ENCODE measurements at places on chromosomes 11 and 22.
A peak's percentile ranks its signal among the peaks of the same experiment; 100 is the strongest.

- no peak for DNase-seq
These were observed 13.7 kb upstream of the SHISAL1 start for GRCh38 chr22:44326491-44326885.

GRCh38 chr11:70066136-70066520 lies 12.0 kb upstream of the ANO1 start:
- no peak for DNase-seq

GRCh38 chr22:42317691-42318547 lies 47.5 kb upstream of the TCF20 start:
- no peak for DNase-seq

DNA sequence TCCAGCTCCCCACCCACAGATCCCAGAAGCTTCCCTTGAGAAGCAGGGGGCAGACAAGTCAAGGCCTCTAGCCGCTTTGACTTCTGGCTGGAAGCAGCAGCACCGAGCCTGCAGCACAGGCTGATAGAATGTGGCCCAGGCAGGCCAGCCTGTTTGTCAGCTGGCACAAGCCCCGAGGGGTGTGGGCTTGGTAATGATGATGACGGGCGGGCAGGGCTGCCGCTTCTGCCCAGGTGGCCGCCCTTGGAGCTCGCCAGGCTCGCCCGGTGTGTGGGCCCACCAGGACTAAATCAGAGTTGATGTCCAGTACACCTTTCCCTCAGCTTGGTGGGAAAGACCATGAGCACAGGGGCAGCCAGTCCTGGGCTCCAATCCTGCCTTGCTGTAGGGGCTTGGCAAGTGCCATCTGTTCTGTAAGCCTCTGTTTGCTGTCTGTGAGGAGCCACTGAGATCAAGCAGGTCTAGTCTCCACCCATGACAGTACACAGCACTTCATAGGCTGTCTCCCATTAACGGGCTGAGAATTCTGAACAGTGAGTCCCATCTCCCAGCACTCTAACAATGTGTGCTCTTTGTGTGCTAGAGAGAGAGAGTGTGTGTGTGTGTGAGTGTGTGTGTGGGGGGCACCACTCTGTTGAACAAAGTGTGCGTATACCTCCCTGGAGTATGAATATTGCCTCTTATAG lies 26.8 kb downstream of the MICAL2 start:
- DNase-seq, result no peak

GRCh38 chr22:29987137-29987536 lies 93.1 kb upstream of the HORMAD2 start:
- no peak for DNase-seq

DNA sequence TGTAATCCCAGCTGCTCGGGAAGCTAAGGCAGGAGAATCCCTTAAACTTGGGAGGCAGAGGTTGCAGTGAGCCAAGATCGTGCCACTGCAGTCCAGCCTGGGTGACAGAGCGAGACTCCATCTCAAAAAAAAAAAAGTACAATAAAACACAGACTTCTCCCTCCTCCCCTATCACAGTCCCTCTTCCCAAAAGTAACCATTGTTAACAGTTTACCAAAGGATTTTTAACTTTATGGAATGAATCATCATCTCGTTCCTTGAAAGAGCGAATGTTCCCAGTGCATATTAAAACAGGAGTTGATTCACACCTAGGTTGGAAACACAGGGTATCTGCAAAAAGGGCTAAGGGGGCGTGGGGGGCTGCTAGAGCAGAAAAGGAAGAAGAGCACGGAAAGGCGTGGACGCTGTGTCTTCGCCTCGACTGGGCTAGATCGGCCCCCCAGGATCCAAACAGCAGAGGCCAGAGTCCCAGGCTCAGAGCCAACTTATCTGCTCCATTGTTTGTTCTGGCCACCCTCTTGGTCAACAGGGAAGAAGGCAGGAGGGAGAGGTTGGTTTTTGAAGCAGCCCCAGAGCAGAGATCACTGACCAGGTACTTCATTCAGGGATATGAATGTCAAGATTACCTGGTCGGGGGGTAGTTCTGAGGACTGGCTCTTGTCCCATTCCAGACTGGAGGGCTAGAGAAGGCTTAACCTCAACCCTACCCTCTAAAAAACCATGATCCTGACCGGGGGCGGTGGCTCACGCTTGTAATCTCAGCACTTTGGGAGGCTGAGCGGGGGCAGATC lies 2.1 kb upstream of the AHNAK start:
- no peak for DNase-seq

DNA sequence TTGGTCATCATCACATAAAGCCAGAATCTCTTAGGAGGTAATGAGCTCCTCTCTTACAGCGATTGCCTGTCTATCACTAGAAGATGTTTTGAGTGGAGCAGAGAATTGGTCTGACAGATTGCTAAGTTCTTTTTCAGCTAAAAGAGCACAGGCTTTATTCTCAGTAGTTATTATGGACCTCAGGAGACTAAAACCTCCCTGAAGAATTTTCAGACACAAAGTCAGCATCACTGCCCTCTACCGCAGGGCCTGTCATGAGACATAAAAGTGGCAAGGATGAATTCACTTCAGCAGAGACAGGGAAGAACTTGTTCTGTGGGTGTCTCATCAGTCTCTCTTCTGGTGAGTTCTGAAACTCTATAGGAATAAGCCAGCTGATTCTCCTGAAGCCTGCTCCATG lies at the start of gene OR51I2:
Gene OR51I2 (plus strand): TSS at position 301 of the 400 bp plus-strand sequence. CDS start 4,166 bp downstream, outside the sequence.
- no peak for DNase-seq

DNA sequence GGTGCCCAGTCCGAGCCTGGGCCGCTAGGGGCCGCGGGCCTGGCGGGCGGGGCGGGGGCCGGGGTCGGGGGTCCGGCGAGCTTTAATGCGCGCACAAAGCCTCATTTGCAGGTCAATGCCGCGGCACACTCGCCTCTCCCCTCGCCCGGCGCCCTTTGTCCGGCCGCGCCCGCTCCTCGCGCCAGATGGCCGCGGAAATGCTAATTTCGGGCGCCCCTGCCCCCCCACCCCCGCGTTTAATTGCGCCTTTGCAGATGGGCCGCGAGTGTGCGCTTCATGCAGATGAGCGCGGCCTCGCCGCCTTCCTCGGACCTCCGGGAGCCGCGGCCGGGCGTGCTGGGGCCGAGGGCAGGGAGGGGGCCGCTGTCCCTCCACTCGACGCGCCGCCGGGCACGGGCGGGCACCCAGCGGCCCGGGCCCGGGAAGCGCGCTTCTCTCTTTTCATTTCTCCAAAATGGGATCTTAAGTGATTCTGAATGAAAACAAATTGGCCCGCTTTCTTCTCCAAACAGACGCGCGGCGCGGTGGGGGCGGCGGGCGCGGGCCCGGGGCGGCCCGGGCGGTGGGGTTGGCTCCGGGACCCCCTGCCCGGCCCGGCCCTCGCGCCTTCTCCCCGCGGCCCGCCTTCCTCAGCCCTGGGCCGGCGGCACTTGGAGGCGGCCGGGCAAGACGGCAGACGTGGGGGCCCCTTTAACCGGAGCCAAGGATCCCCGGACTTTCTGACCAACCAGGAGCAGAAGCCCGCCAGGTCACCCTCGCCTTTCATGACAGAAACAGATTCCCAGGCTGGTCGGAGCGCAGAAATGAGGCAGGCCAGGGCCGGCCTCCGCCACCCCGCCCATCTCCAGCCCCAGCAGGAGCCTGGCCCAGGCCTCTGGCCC lies 22.9 kb downstream of the CDKN1C start:
- no peak for DNase-seq

DNA sequence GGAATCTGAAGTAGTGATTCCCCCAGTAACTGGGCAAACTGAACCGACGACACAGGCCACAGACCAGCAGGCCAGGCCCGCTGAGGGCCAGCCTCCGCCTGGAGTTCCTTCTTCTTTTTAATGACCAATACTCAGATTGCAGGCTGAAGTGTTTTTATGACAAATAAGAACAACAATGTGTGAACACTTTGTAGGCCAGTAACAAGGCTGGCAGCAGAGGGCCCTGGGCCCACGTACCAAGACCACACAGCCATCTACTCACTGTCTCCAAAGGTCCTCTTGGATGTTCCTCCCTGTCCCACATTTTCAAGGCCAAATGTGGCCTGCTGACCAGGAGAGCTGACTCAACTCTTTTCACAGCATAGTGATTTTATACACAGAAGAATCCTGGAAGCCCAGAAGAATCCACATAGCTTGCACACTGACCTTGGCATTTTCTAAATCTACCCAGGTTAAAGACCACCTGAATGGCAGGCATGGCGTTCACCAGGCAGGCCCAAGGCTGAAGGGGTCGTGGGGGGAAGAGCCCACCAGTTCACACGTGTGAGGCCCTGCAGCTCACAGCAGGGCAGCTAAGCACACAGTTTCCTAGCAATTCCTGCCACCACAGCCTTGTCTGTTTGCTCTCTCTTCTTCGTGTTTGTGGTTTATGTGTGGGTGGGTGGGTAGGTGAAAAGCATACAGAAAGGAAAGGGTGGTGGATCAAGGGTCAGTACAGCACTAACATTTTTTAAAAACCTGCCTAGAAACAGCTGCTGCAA lies 13.3 kb downstream of the SMCO4 start:
- DNase-seq, result peak; percentile 28

DNA sequence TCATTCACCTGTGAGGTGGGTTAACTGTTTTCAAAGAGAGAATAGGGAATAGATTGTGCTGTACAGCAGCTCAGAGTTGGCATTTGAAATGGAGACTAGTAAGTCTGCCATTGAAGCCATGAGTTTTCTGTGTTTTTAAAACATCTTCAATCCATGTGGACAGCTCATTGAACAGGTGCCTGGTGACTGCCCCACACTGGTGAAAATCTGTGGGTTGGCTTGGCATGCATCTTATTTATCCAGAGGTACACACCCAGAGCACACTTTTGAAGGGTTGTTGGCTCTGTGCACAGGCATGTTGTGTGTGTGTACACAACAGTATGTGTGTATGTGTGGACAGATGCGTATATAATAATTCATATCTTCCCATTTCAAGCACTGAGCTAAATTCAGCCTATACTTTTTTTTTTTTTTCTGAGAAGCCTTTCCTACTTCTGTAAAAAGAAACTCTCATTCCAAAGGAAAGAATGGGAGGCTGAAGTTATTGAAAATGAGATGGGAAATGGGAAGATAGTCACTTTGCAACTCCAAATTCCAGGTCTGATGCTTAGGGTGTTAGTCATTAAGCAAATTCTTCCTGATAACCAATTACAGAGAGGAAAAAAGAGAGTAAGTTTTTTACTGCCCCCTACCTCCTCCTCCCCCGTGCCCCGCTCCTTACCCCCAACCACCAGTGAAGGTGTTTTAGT lies 7.0 kb upstream of the LYVE1 start:
- DNase-seq, result no peak

DNA sequence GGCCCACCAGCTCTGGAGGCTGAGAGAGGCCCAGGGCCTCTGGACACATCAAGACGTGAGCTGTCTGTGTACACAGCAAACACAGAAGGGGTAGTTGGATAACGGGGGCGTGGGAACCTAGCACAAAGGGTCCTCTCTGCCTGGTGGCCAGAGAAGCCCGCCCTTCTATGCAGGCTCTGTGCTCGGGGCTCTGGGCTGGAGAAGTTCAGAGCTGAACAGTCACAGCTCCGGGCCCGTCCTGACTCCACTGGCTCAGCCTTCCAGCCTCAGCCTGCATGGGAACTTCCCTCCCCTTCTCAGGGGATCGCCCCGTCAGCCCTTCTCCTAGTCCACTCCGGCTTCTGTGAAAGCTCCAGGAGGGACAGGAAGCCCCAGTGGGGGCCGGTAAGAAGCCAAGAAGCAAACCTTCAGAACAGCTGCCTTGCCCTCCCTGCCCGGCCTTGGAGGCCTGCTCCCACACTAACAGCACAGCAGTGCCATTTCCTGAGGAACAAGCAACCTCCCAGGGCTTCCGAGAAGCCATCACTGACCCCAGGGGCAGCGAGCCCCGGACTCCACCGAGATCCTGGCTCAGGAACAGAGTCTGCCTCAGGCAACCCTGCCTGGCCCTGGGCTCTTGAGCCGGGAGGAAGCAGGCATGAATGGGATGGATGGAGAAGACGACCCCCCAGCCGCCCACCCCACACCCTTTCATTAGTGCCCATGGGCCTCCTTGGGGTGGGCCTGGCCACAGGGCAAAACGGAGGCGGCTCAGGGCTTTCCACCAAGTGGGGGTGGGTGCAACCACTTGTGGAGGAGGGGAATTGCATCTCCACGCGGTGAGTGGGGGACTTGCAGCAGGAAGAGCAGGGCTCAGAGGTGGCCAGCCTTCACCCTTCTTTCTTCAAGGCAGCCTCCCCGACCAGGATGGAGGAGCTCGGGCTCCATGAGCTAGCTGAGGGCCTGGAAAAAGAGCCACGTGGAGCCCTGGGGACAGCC lies 119.8 kb downstream of the ST3GAL4 start:
- no peak for DNase-seq

DNA sequence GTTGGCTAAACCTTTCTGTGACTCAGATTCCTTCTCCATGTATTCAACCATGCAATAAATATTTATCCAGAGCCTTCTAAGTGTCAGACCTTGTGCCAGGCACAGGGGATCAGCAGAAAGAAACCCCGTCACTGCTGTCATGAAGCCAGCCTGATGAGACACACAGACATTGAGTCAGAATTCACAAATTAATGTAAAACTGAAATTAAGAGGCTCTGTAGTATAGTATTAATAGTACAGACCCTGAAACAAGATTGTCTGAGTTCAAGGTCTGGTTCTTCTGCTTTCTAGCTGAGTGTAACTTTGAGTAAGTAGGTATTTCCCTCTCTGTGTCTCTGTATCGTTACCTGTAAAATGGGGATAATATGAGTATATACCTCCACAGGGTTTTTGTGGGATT lies 46.9 kb downstream of the ME3 start:
- DNase-seq, result no peak

- no peak for DNase-seq
These were observed 150.3 kb upstream of the NCAM1 start for GRCh38 chr11:112810951-112811350.

- DNase-seq, result no peak
These were observed 105.3 kb downstream of the MORC2 start for GRCh38 chr22:30863081-30863833.

DNA sequence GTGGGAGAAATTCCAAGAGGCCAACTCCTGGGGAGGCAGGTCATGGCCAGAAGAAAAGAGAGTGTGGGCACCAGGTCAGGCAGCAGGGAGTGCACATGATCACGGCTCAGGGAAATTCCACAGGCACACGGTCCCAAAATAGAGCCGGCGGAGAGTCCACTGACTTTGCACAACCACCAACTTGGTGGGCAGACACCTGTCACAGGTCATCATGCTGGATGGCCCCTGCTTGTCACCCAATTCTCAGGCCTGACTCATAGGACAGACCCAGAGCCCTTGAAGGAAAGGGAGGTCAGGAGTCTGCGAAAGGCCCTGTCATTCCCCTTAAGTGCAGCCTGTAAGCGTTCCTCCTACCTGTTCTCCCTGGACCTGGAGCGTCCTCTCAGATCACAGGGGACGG lies 15.8 kb downstream of the APOL2 start:
- DNase-seq, result no peak

- no peak for DNase-seq
These were observed 5.6 kb downstream of the STARD10 start for GRCh38 chr11:72788241-72788640.

- DNase-seq, result no peak
These were observed 382 bp downstream of the C11orf54 start for GRCh38 chr11:93741882-93742226.
